ENCODE measurements at places on chromosomes 11 and 22.

GRCh38 chr11:2789791-2790567 lies 90.2 kb upstream of the KCNQ1OT1 start:
- no peak for DNase-seq

DNA sequence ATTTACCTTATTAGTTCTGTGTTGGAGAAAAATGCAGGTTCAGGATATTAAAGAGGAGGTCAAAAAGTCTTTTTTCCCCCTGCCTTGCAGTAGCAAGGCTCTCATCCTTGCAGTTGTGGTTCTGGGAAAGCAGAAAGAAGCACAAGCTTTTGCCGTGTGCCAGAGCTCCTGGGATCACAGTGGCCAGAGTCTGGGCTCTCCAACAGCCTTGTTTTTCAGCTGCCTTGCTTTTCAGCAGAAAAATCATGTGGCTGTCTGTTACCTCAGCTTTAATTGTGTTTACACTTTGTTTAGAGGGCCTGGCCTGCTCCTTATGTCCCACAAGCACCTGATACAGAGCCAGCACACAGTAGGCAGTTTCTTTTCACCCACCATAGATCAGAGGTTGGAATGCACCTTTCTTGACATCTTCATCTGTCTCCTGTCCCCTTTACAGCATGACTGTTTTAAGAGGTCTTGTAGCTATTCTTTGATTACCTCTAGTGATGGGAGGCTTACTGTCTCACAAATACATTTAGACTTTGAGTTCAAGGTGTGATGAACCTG lies 67.5 kb downstream of the TEAD1 start:
- no peak for DNase-seq

DNA sequence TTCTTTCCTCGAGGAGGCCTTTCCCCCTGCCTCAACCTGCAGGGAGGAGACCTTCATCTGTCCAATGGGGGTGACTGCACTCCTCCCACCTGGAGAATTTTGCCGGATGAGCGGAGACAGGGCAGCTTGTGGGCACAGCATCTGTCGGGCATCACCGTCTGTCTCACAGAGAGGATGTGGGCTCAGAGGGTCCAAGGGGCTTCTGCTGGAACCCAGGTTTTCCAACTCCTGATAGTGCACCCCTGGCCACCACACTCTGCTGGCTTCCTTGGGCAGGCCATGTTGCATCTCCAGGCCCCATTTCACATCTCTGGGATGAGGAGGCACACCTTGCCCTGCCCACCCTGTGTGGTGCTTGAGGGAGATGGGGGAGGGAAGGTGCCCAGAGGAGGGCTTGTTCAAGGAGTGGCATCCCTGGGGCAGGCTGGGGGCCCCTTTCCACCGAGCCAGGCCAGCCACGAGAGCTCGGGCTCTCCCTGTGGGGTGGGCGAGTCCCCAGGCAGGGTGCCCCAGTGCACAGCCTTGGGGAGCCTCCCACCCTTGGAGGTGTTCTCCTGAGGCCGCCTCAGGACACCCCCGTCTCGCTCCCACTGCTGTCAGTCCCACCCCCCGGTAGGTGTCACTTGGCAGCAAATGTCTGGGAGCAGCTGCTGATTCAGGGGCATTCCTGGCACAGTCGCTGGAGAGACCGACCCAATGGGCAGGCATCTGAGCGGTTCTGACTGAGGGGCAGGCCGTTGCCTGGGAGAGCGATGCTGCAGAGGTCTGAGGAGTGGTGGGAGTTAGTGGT lies 84.2 kb downstream of the MORC2 start:
- DNase-seq = no peak

DNA sequence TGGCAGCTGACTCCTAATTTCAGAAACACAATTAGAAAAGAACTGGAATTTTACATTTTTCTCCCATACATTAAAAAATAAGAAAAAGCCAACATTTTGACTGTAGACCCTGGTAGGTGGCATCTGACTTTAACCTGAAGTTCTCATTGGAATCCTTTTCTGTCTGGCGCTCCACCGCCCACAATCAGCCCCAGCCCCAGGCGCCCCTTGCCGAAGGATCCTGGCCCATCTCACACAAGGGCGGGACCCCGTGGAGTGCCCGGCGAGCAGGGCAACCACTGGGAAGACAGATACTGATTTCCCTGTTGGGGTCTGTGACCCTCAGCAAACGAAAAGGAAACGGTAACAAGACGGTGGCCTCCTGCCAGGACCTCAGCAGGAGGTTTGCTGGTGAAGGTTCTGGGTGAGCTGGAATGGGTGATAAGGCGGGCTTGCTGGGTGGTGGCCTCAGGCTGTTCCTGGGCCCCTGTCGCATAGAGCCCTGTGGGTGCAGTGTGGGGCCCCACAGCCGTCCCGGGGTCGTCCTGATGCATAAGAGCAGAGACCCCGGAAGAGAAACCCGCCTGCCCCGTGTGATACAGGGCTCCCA lies 15.7 kb downstream of the TSPO start:
- no peak for DNase-seq

DNA sequence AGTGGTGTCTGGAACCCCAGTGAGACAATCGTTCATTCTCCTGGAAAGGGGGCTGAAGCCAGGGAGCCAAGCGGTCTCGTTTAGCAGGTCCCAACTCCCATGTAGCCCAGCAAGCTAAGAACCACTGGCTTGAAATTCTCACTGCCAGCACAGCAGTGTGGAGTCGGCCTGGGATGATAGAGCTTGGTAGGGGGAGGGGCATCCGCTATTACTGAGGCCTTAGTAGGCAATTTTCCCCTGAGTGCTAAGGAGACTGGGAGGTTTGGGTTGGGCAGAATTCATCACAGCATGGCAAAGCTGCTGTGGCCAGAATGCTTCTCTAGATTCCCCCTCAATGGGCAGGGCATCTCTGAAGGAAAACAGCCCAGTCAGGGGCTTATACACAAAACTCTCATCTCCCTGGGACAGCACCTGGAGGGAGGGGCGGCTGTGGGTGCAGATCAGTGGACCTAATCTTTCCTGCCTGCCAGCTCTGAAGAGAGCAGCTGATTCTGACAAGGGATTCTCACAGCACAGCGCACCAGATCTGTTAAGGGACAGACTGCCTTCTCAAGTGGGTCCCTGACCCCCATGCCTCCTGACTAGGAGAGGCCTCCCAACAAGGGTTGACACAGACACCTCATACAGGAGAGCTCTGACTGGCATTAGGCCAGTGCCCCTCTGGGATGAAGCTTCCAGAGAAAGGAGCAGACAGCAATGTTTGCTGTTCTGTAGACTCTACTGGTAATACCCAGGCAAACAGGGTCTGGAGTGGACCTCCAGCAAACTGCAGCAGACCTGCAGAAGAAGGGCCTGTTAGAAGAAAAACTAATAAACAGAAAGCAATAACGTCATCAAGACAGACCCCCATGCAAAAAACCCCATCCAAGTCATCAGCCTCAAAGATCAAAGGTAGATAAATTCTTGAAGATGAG lies 14.8 kb downstream of the OR52M1 start:
- no peak for DNase-seq

DNA sequence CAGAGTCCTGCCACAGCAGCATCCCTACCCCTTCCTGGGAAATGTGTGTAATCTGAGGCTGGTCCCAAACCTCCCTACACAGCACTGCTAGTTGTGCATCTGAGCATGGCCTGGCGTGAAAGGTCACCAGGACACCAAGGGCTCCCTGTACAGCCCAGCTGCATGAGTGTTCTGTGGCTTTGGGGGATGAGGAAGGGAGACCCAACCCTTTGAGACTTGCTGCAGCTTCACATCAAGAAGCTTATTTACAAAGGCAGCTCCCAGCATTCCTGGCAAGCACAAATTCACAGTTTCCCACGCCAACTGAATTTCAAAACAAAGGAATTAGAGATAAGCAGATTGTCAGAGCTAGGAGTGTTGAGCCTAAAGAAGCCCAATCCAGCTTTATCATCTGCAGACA lies 32.2 kb downstream of the CSNK2A3 start:
- peak; percentile 15 for DNase-seq

GRCh38 chr11:86802601-86803051 lies 2.3 kb downstream of the PRSS23 start:
- DNase-seq = peak; percentile 33

DNA sequence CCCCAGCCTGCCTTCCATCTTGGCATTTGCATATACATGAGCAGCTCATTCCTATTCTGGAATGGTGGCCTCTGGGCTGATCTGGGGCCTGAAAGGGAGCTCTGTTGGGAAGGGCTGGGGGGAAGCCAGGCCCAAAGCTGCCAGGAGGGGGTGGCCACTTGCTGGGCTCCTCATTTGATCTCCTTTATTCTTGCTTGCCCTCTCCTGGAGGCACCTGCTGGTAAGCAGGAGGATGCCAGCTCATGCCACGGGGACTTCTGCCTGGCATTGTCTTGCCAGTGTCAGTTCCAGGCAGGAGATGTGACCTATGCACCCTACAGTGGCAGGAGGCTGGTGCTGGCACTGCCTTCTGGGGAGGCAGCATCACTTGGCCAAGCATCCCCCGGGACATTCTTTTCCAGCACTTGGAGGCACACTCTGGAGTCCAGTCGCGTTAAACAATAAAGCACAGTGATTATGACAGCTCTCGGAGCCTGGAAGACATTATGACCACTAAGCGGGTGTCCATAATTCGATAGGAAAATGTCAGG lies 128.3 kb downstream of the NTM start:
- DNase-seq = no peak

GRCh38 chr11:75040167-75040770 lies 51.5 kb downstream of the NEU3 start:
- no peak for DNase-seq

GRCh38 chr11:30457087-30457486 lies 129.1 kb downstream of the MPPED2 start:
- DNase-seq = no peak

- DNase-seq = peak; percentile 81
Observed at GRCh38 chr11:73157101-73158010, 15.2 kb upstream of the FCHSD2 start.

GRCh38 chr11:116384407-116384806 lies 388.4 kb downstream of the BUD13 start:
- DNase-seq = no peak

DNA sequence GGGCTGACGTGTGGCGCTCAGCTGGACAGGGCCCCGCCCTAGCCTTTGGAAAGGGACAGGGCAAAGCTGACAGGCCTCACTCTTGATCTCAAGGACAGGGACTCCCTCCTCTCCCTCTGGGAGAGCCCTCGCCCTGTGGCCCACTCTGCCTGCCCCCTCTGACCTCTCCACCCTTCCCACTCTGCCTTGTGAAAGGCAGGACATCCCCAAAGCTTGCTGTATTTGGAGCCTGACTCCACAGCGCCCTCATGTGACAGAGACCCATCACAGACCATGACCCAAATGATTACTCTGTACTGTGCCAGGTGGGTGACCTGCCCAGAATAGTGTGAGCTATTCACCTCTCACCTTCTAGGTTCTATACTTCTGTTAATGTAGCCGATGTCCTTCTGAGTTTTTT lies 18.8 kb downstream of the P2RY2 start:
- DNase-seq = no peak

DNA sequence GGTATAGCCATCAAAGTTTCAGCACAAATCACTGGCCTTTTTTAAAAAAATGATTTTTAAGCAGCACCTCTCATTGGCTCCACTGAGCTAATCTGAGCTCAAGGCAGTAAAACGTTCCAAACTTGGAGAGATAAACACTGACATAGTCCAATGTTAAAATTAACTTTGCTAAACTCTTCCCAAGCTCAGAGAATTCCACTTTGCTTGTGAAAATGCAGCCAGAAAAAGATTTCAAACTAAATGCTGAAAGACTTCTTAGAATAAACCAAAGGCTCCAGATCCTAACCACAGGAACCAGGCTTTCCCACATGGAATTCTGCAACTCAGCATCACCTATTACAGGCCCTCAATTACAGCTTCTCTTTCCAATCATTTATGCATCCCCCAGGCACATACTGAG lies 84.7 kb upstream of the GDPD4 start:
- peak; percentile 81 for DNase-seq

DNA sequence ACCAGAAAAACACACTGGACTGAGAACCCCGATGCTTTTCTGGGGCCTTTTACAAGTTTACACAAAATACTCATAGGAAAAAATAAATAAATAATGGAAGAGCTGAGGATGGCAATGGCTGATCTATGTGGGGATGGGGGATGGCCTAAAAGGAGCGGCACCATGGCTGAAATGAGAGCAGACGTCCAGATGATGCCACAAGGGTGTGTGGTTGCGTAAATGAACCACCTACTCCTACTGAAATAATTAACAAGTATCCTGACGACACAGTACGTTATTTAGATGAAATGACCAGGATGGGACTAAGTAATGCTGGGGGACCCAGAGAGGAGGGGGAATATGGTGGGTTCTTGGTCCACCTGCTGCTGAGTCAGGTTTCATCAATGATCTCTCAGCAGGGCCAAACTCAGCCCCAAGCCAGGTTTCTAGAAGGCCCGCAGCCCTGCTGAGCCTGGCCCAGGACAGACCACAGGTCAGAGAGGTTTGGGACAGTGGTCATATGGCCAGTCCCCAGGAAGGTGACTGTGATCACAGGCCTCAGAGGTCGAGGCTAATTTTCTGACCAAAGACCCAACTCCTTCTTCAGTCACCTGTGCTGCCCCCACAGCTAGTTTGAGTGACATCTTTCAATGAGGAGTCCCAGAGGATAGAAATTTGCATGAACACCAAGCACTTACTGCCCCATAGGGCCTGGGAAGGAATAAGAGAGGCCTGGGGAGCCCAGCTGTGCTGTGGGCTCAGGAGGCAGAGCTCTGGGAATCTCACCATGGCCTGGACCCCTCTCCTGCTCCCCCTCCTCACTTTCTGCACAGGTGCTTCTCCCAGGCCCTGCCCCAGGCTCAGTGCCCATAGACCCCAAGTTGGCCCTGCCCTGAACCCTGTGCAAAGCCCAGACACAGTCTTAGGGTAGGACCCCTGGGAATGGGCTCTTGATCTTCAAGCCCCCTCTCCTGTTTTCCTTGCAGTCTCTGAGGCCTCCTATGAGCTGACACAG lies 76.3 kb upstream of the IGLL5 start:
- DNase-seq = no peak

DNA sequence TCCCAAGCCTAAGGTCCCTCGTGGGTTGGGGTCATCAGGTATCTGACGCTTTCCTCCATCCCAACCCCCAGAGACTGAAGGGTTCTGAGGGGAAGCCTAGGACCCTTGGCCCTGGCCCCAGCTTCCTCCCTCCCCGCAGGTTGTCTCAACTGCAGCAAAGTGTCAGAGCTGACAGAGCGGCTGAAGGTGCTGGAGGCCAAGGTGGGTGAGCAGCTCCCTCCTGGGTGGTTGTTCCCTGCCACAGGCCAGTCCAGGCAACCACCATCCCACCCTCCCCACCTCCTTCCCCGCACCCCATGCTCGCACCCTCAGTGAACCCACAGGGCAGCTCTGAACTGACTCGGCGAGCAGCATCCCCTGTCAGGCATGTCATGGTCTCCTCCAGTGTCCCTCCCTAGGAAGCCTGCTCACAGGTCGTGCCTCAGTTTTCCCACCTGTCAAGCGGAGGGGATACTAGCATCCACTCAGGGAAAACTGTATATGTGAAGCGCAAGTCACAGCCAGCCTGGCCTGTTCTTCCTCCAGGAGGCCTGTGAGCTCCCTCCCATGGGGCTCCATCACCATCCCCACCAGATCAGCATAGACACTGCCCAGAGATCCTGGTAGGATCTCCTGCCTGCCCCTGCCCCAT lies 20.8 kb downstream of the EMID1 start:
- DNase-seq = no peak

DNA sequence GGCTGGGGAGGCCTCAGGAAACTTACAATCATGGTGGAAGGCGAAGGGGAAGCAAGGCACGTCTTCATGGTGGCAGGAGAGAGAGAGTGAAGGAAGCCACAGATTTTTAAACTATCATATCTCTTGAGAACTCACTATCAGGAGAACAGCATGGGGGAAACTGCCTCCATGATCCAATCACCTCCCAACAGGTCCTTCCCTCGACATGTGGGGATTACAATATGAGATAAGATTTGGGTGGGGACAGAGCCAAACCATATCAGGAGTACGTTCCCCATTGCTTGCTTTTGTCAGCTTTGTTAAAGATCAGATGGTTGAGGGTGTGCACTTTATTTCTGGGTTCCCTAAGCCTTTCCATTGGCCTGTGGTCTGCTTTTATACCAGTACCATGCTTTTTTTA lies 53.7 kb upstream of the E2F8 start:
- no peak for DNase-seq

Measured in umbilical cord (tissue), 2 donors.